Effector memory CD8-positive, alpha-beta T cell (primary cell): ENCODE measurements at places on chromosomes 11 and 22.

DNA sequence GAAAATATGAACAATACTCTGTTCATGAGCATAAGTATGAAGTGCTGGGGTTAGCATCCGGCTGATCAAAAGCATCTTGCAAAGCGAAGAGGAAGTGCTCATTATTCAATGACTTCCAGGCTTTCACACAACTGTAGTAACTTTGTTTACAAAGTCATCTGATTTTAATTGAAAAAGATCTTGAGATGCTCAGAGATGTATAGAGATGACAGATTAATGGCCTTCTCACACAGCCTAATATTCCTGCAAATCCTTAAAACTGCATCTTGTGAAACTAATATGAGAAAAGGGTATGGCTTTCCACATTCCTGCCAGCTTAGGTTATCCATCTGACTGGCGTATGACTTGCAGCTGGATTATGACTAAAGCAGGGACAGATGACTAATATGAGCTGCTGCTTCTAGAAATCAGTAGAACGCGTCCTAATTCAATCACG, 125.4 kb downstream of the CASP12 start:
- DNase-seq: no peak

GRCh38 chr22:19393704-19394103, 37.8 kb downstream of the HIRA start:
- DNase-seq: no peak

- DNase-seq: peak; percentile 39
Observed at GRCh38 chr11:128720522-128720985, 26.7 kb downstream of the FLI1 start.

GRCh38 chr11:25961539-25961938, 370.4 kb upstream of the ANO3 start:
- no peak for DNase-seq

- DNase-seq: no peak
Observed at GRCh38 chr11:106234794-106235193, 157.3 kb downstream of the AASDHPPT start.

DNA sequence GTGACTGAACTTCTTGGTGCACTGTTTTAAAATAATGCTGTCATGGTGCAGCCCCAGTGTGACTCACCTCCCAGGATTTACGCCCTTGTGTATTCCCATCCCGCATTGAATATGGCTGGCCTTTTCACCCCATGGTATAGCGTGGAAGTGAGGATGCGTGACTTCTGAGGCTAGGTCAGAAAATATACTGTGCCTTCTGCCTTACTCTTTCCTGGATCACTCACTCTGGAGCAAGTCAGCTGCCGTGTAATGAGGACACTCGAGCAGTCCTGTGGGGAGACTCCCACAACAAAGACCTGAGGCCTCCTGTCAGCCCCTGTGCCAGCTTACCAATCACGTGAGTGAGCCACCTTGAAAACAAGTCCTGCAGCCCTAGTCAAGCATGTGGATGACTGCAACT, 471.9 kb upstream of the KIRREL3 start:
- no peak for DNase-seq

GRCh38 chr11:118318581-118319336, 14.2 kb downstream of the CD3E start:
- DNase-seq: no peak

DNA sequence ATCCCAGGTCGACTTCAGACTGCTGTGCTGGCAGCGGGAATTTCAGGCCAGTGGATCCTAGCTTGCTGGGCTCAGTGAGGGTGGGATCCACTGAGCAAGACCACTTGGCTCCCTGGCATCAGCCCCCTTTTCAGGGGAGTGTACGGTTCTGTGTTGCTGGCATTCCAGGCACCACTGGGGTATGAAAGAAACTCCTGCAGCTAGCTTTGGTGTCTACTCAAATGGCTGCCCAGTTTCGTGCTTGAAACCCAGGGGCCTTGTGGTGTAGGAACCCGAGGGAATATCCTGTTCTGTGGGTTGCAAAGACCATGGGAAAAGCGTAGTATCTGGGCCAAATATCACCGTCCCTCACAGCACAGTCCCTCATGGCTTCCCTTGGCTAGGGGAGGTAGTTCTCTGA, 254.8 kb downstream of the GRIK4 start:
- DNase-seq: no peak
